ENCODE measurements at places on chromosomes 3 and 15.

DNA sequence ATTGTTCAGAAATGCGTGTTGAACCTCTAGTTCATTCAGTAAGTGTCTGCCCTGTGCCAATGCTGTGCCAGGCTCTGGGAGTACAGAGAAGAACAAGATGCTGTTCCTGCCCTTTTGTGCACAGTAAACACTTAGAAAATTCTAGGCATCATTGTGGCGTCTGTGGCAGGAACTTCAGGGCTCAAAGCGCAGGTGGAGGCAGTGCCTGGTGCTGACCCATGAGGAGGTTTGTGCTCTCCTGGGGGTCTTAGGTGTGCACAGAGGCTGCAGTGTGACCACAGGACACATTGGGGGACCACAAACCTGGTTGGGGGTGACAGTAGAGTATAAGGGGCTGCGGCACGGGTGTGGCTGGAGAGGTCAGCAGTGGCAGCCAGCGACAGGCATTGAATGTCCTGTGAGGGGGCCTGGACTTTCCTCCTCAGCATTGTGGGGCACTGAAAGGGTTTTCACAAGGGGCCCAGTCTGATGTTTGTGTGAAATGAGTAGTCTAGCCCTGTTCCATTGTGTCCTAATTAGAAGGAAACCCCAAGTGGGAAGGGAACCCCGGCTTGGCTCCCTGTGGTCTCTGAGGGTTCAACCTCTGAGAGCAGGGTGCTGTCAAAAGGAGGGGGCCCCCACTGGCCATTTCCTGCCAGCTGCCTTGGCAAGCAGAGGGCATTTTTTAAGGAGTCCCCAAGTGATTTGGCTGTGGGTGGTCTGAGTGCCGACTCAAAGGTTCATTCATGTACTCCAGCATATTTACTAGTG lies 20.9 kb downstream of the MRAS start:
- no peak for DNase-seq

DNA sequence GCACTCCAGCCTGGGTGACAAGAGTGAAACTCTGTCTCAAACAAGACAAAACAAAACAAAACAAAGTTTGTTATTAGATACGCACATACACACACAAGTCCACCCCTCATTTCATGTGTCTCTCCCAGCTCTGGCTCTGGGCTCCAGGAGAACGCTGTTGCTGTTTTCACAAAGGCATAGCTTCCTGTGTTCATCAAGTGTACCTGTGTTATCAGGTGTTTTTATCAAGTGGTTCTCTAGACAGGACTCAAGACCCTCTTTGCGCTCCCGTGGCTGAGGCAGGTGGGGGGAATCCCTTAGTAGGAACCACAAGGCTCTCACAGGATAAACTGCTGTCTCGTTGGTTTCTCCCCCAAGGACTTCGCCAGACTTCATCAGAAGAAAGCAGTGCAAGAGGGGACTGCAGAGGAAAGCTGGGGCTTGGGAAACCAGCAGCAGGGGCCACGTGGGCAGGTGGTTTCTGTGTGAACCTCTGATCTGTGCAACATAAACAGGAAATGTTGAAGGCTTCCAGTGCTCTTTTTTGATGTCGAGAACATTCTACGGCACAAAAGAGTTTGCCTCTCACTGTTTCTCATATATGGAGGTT lies 6.9 kb upstream of the PPP1R2 start:
- peak; percentile 46 for DNase-seq

GRCh38 chr15:34085746-34086145 lies 15.9 kb downstream of the EMC7 start:
- DNase-seq: no peak

- DNase-seq: no peak
Measured at GRCh38 chr3:196756732-196757131, 17.1 kb downstream of the PAK2 start.

DNA sequence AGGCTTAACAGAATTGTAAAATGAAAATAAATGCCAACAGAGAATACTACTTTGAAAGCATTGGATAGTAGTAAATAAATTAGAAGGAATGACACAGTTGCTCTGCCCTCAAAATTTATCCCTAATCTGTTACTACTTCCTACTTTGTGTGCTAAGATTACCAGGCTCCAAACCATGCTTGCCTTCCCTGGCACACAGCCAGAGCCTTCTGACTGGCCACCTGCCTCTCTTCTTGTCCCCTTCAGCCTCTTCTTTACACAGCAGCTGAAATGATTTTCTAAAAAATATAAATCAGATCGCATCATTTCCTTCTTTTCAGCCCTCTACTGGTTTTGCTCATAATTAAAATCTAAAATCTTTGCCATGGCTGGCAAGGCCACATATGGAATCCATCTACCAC lies 334.1 kb downstream of the FHIT start:
- DNase-seq: no peak
